ENCODE measurements at places on chromosomes 6 and 20.

DNA sequence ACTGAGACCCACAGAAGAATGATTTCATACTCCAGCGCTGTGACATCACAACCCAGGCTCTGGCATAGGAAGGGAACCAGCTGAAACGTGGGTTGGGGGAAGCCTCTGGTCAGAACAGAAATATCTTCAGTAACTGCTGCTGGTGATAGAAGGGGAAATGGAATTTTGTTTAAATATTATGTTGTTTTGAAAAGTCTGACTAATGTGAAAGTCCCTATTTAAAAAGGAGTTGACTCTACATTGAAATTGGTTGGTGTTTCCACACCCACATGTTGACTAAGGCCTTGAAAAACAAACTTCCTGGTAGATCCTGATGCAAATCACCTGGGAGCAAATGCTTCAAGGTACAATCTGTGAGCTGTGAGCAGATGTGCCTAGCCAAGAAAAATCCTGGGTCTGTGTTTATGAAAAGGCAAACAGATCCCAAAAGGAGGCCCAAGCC is 24.5 kb upstream of the TCP11 start:
- DNase-seq, result no peak

GRCh38 chr6:45420083-45420908 is 42.6 kb upstream of the SUPT3H start:
- DNase-seq, result peak; percentile 49

GRCh38 chr20:37558779-37559178 is 31.1 kb upstream of the BLCAP start:
- no peak for DNase-seq

DNA sequence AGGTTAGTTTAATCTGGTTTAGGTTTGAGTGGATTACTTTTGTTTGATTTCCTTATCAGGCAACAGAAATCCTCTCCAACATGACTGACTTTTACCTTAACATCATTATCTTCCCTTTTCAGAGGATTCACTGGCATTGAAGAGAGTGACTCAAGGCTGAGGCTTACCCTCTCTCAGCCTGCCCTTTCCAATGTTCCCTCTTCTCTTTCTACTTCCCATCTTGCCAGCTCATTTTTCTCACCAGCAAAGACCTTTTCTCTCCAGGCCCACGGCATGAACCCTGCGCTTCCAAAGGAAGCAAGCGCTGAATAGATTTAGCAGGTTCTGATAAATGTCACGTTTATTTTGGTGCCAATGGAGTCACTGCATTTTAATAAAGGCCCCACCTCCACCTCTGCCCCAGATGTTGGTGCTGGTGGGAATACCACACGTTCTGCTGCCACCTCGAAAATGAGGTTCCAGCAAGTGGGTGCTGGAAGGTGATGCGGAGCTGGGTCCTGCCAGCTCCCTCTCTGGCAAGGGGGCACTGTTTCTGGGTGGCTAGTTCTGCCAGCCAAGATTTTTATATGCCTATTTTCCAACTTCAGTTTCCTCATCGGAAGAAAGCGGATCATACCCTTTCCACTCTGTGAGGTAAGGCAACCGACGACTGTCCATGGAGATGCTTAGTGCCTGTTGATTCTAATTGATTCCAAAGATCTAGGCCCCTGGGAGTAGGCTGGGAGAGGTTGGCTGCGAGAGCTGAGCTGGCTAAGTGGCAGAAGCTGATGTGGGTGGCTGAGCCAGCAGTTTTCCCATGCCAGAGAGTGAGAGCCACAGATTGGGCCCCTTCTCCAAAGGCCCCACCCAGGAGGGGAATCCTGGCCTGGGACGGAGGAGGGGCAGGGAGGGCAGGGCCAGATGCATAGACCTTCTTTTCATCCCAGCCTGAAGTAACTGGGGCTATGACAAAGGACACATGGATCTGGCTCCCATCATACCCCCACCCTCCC is 87.7 kb upstream of the MAFB start:
- DNase-seq, result no peak

DNA sequence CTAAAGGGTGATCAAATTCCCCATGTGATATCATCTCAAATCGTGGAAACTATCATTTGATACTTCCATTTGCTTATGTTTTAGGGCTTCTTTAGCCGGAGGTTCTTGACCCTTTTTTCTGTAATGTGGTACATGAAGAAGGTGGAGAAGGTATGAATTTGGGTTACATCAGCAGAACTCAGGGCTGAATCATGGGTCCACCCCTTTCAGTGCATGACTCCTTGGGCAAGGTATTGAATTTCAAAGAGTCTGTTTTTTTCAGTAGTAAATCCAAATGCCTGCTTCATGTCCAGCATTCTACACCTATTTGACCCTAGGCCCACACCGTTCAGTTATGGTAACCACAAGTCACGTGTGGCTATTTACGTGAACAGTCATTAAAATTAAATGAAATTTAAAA is 30.6 kb upstream of the QKI start:
- no peak for DNase-seq

DNA sequence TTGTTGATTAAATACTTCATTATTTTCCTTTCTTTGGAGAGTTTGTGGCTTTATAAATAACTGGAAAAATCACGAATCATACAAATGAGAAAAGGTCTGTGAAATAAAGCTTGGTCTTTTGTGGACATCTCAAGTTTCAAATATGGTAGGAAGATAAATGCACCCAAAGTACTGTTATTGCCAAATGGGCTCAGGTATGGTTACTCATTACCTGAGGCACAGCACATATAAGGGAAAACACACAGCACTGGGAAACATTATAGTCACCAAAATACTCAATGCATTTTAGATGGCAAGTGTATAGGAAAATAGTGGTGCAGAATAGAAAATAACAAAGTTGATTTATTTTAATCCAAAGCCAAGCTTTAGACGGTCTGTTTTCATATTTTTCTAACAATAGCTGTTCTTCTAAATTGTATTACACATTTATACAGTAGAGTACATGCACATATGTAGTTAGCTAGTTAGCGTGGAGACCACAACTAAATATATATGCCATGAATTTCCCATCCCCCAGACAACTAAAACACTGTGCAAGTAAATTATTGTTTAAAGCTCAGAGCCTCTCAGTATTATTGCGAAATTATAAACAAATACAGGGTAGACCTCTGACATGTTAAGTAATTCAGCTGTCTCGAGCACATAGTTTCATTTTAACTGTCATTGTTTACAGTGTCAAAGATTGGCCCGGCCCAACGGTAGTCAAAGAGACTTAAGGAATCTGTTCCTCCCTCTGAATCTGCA is 336.0 kb downstream of the SYNE1 start:
- no peak for DNase-seq

- no peak for DNase-seq
Measured at GRCh38 chr6:43377710-43378229, 8.3 kb upstream of the ZNF318 start.

DNA sequence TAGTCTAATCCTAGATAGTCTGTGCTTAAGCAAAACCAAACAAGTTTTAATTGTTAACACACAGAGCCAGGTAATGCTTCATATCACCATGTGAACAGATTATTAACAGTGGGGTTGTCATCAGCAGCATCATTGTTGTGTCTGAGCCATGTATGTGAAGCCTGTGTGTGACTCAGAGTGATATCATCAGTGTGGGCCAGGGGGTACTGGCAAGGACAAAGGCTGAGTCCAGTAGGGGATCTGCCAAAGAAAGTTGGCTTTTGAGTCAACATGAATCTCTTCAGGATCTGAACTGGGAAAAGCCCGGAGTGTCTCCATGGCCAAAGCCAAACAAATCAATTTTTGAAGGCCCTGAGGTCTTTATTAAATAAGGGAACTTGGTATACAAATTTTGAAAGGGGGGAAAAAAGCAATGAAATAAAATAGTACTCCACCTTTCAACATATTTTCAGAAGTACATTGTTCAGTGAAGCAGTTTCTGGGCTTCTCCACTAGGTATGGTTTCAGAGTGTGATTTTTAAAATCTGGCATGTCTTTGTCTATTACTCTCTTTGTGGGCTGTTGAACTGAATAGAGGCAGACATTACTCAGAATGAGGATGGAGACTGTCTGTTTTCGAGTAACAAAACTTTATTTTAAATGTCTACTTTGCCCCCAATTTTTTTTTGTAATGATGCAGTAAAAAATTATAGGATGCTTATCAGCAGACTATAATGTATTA is 444.2 kb upstream of the JAG1 start:
- DNase-seq, result no peak

DNA sequence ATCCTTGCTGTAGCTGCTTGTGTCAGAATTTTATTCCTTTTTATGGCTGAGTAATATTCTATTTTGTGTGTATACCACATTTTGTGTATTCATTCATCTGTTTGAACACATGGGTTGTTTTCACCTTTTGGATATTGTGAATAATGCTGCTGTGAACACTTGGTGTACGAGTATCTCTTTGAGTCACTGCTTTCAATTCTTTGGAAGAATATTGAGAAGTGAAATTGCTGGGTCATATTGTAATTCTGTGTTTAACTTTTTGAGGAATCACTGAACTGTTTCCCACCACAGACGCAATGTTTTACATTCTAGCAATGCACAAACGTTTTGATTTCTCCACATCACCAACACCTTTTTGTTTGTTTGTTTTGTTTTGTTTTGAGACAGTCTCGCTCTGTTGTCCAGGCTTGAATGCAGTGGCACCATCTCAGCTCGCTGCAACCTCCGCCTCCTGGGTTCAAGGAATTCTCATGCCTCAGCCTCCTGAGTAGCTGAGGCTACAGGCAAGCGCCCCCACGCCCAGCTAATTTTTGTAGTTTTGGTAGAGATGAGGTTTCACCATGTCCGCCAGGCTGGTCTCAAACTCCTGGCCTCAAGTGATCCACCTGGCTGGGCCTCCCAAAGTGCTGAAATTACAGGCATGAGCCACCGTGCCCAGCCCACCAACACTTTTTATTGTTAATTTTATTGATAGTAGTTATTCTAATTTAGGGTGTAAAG is 21.7 kb downstream of the CPXM1 start:
- DNase-seq, result no peak

DNA sequence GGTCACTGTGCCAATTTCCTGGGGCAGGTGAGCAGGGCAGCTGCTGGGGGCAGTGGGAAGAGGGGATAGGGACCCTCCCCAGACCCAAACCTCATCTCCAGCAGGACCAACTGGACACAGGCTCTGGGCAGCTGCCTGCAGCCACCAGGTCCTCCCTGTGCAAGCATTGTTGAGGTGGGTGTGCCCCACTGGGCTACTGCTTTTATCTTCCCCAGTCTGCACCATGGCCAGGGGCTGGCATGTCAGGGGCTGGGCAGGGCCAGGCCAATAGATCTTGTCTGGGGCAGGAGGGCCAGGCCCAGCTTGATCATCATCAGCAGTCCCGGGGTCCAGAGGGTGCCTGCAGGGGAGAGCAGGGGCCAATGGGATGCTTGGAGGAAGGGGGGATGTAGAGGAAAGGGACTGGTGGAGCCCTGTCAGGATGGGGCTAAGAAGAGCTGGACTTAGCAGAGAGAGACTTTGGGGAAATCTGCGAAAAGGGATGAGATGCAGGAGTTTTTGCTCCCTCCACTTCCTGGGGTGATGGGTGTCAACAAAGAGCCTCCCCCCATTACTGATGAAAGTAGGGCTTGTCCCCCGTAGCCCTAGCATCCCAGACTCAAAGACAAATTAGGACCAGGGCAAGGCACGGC is 5.7 kb downstream of the EBF4 start:
- no peak for DNase-seq

GRCh38 chr20:20292472-20292871 is 75.4 kb upstream of the INSM1 start:
- no peak for DNase-seq
